ENCODE measurements at places on chromosomes 2 and 18.

DNA sequence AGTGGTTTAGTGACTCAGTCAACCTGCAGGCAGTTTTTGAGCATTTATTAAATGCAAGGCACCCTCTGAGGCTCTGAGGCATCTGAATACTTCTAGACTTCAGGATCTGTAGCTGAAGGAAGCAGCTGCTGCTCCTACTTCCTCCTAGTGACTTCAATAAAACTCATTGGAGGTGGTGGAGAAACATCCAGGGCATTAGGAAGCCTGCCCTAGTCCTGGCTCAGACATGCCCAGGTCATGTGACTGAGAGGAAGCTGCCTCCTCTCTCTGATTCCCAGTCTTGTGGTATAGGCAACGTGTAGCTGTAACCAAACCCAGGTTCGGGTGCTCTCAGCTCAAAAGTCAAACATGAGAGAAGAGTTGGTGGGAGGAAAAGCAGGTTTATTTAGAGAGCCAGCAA, 287.2 kb upstream of the GYPC start:
- DNase-seq = no peak

- DNase-seq = no peak
Observed at GRCh38 chr2:216735086-216735485, 39.7 kb upstream of the IGFBP5 start.

- peak; percentile 39 for DNase-seq
Observed at GRCh38 chr18:36729197-36729596, 99.6 kb downstream of the TPGS2 start.

- no peak for DNase-seq
Observed at GRCh38 chr2:144707736-144708326, 187.9 kb upstream of the ZEB2 start.

DNA sequence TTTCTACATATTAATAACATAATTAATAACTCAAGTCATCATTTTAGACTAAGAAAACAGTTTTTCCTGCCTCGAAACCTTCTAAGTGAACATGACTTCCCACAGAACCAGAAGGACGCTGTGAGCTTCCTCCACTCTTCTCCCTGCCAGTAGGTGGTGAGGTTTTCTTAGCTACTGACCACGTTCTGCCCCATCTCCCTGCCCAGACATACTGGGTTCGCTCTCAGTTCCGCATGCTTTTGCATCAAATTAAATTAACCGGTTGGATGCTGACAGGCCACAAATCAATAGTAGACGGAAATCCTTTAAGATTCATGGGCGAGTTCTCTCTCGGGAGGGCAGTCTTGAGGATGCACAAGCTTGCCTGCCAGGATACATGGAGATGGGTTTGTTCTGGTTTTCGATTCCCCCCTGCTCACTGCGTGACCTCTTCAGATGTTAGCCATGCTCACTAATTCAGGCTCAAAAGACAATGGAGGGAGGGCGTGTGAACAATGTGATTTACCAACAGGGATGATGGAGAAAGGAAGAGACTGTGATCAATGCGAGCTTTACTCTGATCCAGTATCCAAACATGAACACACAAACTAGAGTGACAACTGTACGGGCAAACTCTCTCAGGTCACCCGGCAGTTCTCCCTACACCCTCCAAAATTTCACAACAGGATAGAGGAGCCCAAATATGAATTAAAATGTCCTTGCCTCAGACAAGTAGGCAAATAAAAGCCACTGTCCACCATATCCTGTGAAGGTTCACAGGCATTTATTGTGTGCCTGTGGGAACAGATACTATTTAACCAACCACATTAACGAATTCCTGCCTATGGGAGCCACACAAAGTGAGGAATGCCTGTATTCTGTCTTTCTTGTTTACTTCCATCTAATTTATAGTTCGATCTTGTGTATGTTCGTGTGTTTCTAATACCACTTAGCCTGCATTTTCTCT, 375.7 kb downstream of the EIPR1 start:
- peak; percentile 35 for DNase-seq

DNA sequence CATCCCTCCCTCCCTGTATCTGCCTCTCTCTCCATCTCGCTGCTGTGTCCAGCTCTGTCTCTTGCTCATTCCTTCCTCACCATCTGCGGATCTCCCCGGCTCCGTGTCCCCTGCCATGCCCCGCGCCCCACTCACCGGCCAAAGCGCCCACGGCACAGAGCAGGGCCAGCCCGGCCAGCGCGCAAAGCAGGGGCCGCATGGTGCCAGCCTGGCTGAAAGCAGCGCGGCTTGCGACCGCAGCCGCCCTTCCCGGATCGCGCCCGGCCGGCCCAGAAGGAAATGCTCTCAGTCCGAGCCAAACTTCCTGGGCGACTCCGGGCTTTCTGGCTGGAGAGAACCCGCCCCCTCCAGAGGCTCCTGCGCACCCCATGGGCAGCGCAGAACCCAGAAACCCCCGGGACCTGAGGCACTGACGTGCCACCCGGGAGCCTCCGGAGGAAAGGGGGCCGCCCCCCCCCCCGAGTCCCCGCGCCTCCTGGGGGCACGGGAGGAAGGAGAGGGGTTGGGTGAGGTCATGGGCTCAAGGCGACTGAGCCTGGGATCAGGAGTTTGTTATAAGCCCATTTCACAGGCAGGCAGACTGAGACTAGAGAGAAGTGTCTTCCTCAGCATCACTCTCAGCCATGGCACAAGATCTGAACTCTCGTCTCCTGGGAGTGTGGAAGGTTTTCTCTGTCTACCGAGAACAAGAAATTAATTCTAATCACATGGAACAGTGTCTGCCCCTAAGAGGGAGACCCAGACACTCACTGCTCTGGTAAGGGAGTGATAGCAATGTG, 45.2 kb upstream of the RAB6C start:
- DNase-seq = no peak

DNA sequence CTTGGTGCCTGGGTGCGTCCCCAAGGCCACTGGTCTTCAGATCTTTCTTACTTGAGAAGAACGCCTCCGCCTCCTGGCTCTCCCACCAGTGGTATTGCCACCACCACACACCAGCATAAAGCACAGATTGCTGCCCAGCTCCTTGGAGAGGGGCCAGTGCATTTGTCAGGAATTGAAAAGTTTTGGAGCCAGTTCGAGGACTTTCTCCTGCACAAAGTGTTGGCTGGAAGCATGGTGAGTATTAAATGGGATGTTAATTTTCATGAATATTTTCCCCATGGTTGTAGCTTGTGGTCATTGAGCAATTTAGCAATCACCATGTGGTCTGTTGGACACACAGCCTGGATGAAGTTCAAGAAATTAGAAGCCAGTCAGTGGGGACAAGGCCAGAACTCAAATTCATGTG, 684.6 kb upstream of the FANCL start:
- no peak for DNase-seq

GRCh38 chr18:33557706-33558105, 20.3 kb upstream of the ASXL3 start:
- DNase-seq = no peak

GRCh38 chr2:13195270-13195669, 478.5 kb downstream of the TRIB2 start:
- no peak for DNase-seq
